ENCODE measurements at places on chromosomes 11 and 22.
A peak's percentile ranks its signal among the peaks of the same experiment; 100 is the strongest.

DNA sequence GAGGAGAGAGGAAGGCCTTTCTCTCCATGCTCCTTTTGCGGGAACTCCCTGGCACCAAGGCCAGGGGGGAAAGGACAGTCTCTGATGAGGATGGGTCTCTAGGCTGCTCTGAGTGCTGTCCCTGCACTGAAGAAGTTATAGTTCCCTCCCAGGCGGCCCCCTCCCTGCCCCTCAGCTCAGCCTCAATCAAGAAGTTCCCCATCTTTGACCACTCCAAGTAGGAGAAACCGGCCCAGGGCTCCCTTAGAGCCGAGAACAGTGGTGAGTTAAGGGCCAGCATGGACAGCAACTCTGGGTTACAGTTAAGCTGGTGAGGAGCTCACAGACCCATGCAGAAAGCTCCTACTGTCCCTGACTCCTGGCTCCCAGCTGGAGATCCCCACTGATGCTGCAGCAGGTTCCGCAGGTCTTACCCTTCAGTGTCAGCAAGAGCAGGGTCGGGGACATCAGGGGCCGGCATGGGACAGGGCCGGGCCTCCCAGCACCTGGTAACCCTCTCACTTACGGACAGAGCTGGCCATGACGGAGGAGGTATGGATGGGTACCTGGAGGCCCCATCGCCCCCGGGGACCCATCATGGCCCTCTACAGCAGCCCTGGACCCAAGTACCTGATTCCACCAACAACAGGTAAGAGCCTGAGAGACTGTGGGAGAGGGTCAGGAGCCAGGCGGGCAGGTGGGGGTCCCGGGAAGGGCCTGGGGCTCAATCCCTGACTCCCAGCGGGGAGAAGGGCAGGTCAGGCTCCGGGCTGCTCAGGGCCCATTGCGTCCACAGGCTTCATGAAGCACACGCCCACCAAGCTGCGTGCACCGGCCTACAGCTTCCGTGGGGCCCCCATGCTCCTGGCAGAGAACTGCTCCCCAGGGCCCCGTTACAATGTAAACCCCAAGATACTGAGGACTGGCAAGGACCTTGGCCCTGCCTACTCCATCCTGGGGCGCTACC lies 4.2 kb downstream of the SCGB1C1 start:
- no peak for DNase-seq

DNA sequence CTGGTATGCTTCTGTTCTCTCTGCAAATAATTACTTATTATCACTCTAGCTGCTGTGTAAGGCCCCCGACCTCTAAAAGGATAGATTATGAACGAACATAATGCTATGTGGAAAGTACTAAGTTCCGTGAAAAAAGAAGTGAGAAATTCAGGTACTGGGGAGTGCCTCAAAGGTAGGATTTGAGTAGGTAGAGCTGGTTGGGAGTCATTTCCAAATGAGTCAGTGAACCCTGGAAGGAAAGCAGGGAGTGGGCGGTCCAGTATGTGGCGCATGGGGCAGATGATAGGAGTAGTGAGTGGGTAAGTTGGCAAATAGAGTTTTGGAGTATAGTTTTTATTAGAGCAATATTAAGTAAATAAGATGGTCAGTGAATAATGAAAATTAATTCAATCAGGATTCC lies 2.4 kb downstream of the ZC3H12C start:
- DNase-seq, result peak; percentile 91

GRCh38 chr11:124198897-124199296 lies 15.8 kb downstream of the OR10D3 start:
- no peak for DNase-seq

GRCh38 chr11:75428281-75428724 lies 4.7 kb downstream of the KLHL35 start:
- DNase-seq, result peak; percentile 99

- peak; percentile 37 for DNase-seq
These were observed 28.5 kb upstream of the CCDC34 start for GRCh38 chr11:27391331-27392015.

GRCh38 chr22:42313204-42313603 lies 42.8 kb upstream of the TCF20 start:
- DNase-seq, result no peak

- DNase-seq, result no peak
These were observed 40.7 kb downstream of the CSTPP1 start for GRCh38 chr11:46977038-46977813.

GRCh38 chr11:1075341-1075911 lies 752 bp downstream of the MUC2 start:
- no peak for DNase-seq

GRCh38 chr11:27570542-27570941 lies 64.0 kb upstream of the LIN7C start:
- DNase-seq, result no peak

DNA sequence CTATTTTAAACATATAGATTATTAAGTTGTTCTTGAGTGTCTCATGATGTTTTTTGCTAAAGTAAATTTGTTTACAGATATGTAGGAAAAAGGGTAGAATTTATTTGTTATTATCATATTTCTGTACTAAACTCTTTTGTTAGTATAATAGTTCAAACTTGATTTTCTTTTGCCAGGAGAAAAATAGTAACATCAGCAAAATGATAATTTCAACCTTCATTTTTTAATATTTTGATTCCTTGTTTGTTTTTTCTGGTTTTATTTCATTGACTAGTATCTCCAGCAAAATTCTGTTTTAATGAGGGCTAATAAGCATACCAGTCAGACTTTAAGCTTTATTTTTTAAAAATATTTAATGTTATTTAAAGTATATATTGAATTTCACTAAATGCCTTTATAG lies 4.0 kb downstream of the OR1S1 start:
- DNase-seq, result no peak

- no peak for DNase-seq
These were observed 29.8 kb downstream of the ANKK1 start for GRCh38 chr11:113417428-113417827.

GRCh38 chr22:43269646-43270045 lies 73.5 kb downstream of the SCUBE1 start:
- DNase-seq, result no peak

DNA sequence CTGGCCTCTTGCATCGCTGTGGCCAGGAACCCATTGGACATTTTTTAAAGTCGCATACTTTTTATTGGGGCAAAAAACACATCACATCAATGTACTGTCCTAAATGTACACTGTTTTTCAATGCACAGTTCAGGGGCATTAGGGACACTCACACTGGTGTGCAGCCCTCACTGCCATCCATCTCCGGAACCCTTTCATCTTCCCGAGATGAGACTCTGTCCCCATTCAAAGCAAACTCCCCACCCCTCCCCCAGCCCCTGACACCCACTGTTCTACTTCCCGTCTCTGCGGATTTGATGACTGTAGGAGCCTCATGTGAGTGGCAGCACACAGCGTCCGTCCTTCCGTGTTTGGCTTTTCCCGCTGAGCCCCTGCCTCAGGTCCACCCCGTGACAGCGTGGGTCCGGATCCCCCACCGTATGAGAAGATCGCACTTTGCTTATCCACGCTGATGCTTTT lies 41.8 kb upstream of the TH start:
- no peak for DNase-seq

DNA sequence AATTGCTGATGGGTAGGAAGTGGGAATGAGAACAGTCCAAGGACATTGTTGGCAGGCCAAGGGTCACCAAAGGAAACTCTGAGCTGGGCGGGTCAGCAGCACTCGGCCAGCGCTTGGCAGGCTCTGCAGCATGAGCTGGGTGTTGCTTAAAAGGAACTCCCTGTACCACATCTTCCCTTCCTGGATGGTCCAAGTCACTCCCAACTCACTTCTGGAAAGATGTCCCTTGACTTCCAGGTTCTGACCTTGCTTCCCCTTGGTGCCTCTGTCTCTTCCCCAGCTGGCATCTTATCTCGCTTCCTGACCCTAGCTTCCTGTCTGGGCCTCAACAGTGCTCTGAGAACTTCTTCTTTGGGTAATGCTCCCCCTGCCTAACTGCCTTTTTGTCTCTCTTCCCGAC lies 24.8 kb upstream of the SWAP70 start:
- no peak for DNase-seq

DNA sequence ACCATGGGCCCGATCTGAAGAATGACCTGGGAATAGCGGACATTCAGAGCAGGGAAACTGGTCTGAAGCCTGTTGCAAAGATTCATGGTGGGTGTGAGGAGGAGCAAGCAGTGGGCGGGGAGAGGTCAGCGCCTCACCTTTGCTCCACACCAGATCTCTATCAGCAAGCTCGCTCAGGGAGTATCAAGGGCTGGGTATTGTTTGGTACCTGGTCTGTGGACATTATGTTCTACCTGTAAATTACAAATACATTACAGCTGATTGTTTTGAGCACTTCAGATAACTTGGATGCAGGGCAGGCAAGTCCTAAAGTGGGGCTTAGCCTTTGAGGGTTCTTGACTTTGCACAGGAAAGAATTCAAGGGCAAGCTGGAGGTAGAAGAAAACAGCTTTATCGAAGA lies 10.8 kb upstream of the SEC14L4 start:
- no peak for DNase-seq

GRCh38 chr22:42176255-42176915 lies 45.8 kb upstream of the CYP2D6 start:
- no peak for DNase-seq

DNA sequence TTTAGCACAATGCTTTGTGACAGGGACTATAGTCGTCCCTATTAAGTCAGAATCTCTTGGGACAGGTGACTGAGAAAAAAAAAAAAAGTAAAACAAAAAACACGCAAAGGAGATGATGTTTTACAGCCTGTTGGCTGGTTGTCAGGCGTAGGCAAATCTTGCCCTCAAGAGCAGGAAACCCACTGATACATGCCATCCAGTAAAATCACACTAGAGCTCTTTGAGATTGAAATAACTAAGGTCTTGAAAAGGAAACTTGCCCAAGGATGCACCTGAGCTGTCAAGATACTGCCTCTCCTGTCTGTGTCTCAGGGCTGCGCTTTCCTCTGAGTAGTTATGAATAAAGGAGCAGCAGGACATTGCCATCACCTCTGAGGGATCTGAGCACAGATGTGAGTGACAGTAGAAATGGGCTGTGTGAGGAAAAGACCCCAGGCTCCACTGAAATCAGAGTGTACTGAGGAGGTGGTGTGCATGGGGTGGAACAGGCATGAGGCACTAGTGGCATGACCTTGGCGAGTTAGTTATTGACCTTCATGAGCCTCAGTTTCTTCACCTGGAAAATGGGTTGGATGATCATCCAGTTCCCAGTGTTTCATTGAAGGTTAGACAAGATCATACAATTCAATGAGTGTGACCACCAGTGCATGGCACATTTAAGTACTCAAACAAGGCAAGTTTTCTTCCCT lies 23.3 kb downstream of the MICAL2 start:
- no peak for DNase-seq

DNA sequence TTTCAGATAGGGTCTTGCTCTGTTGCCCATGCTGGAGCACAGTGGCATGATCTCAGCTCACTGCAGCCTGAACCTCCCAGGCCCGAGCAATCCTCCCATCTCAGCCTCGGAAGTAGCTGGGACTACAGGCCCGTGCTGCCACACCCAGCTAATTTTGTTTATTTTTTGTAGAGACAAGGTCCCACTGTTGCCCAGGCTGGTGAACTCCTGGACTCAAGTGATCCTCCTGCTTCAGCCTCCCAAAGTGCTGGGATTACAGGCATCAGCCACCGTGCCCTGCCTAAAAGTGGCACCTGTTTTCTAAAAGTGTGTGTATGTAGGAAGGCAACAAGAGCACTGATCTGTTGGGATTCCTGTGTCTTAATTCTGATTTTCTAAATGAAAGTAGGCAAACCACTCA lies 20.2 kb downstream of the PACS1 start:
- no peak for DNase-seq

- DNase-seq, result no peak
These were observed 1.9 kb upstream of the SMDT1 start for GRCh38 chr22:42077486-42078125.

DNA sequence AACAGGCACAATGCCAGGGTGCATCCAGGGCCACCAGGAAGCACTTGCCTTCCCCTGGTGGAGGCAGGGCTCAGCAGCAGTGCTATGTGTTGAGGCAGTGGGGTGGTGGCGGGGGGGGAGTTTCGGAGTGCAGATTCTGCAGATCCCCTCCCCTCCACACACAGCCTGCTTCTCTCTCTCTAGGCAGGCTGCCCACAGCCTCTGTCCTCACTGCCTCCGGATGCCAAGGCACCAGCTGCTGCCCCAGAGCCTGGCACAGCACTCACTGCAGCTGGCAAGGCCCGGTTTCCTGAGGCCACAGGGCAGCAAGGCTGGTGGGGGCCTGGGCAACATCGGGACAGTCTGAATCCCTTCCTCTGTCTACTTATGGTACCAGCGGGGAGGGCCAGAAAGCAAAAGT lies 35.8 kb downstream of the NRXN2 start:
- DNase-seq, result no peak

- no peak for DNase-seq
These were observed 273.8 kb upstream of the ZC3H12C start for GRCh38 chr11:109819410-109819809.

DNA sequence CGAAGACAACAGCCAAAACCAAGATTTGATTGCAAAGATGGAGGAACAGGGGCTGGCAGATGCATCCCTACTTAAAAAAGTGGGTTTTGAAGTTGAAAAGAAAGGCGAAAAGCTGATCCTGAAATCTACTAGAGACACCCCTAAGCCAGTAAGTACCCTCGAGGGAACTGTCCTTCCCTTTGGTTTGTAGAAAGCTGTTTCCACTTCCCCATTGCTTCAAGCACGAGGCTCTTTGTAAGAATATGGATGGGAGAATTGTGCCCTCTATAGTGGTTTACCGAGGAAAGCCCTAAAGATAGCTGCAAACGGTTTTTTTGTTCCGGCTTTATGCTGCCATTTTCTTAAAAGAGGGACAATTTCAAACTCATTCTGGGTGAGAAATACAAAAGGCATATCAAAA lies 133.9 kb downstream of the WNT7B start:
- no peak for DNase-seq

DNA sequence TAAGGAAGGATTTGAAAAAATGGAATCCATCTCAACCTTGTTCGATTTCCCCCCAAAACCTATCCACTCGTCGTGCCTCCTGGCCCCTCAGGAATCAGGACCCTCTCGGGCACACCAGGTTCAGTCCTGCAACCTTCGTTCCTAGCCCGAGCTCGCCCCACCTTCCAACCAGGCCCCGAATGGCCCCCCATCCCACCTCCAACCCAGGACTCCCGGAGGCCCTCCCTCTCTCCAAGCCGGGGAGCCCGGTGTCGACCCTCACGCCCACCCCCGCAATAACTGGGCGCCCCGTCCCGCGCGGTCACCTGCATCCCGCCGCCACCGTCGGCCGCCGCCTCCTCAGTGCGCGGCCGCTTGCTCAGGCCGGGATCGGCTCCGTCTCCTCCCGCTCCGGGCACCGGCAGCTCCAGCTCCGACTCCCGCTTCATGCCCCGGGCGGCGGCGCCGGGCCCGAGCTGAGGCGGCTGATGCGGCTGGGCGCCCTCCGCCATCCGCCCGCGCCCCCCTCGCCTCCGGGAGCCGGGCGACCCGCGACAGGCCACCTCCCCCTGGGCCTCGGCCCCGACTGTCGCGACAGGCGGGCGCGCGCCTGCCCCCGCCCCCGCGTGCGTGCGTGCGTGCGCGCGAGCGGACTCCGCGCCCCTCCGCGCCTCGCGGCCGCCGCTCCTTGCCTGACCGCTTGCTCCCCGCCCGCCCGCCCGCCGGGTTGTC lies 534 bp downstream of the RBFOX2 start:
- peak; percentile 52 for DNase-seq

GRCh38 chr22:27835446-27835845 lies 33.9 kb upstream of the MN1 start:
- DNase-seq, result no peak

- no peak for DNase-seq
These were observed 10.2 kb downstream of the RAB38 start for GRCh38 chr11:88164806-88165585.

- no peak for DNase-seq
These were observed 173.3 kb upstream of the PDGFD start for GRCh38 chr11:104337273-104337672.

GRCh38 chr11:72441752-72442207 lies 7.4 kb upstream of the CLPB start:
- DNase-seq, result no peak

- DNase-seq, result no peak
These were observed 8.5 kb upstream of the RAB1B start for GRCh38 chr11:66259956-66260355.
